Brain microvascular endothelial cell (primary cell): ENCODE measurements at places on chromosomes 7 and 10.

DNA sequence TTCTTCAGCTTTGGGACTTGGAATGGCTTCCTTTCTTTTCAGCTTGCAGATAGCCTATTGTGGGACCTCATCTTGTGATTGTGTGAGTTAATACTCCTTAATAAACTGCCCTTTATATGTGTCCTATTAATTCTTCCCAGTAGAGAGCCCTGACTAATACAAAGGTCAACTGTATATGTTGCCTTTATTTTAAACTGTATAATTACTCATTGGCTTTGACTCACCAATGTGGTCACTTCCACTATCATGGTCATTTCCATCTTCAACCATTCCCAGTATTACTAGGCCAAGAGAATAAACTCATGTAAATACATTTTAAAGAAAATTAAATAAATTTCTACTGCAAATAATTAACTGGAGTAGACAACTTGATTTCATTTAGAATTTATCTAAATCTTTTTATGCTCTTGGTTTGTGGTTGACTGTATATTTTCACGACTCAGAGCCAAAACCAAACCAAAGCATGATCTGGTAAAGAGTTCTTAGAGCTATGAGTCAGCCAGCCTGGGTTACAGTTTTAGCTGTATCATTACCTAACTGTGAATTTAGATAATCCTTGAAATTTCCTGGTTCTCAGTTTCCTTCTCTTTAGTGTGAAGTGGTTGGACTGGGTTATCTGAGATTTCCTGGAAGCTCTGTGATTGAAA lies 188.4 kb downstream of the PPP1R3A start:
- DNase-seq, result peak; percentile 66

GRCh38 chr10:54665095-54665494 lies 135.9 kb downstream of the PCDH15 start:
- DNase-seq, result no peak

DNA sequence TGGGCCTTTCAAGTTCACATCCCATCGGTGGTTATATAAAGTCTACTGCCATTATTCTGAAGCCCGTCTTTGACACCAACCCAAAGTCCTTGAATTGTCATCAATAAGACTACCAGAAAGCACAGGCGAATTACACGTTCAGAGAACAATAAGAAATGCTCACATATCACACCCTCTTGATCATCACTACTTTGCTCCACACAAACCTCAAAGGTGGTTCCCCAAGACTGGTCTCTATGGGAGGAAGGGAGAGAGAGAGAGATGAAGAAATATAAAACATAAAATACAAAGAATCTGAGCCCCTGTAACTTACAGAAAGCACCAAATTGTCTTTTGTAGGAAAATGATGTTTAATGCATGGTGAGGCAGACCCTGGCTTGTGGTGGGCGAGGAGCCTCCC lies 4.4 kb downstream of the HIPK2 start:
- no peak for DNase-seq

DNA sequence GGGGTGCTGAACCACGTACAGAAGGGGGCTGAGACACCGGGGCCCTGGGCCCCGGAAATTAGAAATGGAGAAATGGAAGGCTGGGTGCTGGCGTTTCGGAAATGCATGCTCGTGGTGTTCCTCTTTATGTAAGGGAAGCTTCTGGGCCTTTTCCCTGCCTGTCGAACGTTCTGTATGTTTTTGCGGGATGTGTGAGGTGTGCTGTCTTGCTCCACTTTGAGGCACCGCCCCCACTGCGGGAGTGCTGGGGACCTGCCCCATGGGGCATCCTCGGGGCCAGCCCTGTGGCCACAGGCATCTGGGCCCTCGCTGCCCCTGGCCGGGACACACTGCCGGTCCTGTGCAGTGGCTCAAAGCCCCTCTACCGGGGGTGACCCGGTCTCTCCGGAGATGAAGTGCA lies 1.7 kb upstream of the VENTX start:
- no peak for DNase-seq

GRCh38 chr7:2487586-2488271 lies 11.5 kb upstream of the GRIFIN start:
- no peak for DNase-seq

GRCh38 chr7:26318921-26319320 lies 27.3 kb downstream of the SNX10 start:
- DNase-seq, result no peak

GRCh38 chr10:75959209-75959608 lies 527.8 kb downstream of the LRMDA start:
- DNase-seq, result peak; percentile 84

DNA sequence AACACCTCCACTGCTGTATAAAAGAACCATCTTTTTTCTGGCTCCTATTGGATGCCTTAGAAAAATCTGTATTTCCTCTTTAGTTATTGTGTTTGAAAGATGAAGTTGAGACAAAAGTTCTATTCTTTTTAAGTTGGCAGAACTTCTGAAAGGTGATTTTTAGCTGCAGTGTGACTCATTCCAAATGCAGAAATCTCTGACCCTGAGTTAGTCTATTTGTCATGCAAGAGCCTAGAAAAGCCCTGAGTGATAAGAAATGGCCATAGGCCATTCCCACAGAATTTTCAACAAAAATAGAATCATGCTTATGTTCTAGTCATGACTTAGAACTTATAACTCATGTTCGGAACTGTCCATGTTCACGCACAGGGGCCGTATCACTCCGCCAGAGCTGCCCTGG lies 89.1 kb downstream of the EGFR start:
- no peak for DNase-seq

- no peak for DNase-seq
Observed at GRCh38 chr7:97771576-97771975, 39.7 kb downstream of the TAC1 start.
